ENCODE measurements at places on chromosomes 4 and X. TPM values are rescaled to one million over a fixed set of nuclear protein-coding genes. Genes with fewer than 3 reads are reported as not detected.

- DNase-seq = no peak
Observed at GRCh38 chr4:146343199-146343598, 128.9 kb downstream of the REELD1 start.

DNA sequence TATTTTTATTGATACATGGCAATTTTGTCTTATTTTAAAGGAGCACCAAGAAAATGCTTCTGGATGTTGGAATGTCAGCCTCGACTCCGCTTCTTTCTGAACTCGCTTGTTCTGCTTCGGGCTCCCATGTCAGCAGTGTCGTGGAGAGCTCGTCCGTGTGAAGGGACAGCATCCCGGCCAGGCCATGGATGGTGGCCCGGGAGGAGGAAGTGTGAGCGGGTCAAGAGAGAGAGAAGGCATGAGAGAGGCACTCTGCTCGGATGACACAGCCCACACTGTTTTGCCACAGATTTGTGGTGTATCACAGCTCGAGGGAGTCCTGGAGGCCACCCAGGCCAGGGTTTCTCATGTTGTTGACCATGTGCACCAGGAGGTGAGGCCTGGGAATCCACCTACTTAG lies 107.0 kb downstream of the TRAPPC11 start:
- DNase-seq = no peak

DNA sequence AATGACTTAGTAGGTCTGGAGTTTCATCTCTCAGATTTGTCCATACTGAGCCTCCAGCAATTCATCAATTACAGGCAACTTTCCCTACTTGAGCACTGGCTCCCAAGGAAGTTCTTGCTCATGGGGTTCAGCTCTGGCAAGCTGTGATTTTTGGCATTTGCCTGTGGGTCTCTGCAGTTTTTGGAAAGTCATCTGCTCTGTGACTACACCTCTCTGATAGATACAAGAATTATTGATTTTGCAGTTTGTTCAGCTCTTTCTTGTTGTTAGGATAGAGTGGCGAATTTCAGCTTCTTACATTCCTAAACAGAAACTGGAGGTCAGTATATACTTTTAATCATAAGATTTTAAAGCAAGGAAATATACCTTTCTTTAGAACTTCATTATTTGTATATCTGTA lies 209.7 kb upstream of the NPY2R start:
- no peak for DNase-seq

DNA sequence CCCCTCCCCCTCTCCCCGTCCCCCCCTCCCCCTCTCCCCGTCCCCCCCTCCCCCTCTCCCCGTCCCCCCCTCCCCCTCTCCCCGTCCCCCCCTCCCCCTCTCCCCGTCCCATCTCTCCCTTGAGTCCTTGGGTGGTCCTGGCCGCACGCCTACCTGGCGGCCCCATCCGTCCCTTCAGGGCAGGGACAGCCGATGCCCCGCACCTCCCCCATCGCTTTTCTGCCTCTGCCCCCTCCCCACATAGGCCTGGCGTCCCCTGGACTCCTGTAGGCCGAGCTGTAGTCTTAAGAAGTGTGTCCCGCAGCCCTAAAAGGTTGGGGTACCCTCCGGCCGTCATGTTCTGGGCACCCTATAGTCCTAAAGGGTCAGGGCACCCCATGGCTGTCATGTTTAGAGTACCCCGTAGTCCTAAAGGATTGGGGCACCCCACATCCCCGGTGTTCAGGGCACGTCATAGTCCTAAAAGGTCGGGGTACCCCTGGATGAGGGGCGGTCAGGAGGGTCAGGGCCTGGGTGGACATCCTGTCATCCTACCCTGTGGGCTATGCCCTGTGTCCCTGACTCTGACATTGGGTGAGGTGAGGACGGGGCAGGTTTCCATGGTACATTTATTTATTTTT lies 10.8 kb upstream of the GTPBP6 start:
- no peak for DNase-seq

DNA sequence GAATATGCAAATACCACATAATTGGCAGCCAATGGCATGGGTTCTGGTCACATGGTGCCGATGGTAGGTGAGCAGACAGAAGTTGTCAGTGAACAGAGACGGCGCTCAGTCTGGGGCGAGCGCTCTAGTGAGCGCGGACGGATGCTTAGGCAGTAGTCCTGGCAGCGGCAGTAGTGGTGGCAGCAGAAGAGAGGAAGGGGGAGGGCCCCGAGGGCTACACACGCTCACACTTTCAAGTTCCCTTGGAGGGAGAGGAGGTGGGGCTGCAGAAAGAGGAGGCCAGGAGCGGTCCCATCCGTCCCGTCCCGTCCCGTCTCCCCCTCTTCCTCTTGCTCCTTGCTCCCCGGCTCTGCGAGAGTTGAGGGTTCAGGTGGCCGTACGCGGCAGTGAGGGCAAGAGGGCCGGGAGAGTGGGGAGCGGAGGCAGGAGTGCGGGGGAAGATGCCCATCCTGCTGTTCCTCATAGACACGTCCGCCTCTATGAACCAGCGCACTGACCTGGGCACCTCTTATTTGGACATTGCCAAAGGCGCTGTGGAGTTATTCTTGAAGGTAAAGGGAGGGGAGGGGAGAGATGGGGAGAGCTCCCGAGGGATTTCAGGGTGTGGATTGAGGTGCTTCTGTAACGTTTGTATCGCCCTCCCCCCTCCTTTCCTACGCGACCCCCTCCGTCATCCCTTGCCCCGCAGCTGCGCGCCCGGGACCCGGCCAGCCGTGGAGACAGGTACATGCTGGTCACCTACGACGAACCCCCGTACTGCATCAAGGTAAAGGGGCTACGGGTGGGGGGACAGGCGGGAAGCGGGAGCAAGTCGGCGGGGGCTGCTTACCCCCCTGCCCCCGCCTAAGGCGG lies at the start of gene INTS6L:
Gene INTS6L (plus strand): TSS at position 108 of the 852 bp plus-strand sequence. CDS start 333 bp downstream, at position 441.
- DNase-seq = peak; percentile 84

GRCh38 chr4:181685911-181686310 lies 557.3 kb upstream of the TENM3 start:
- no peak for DNase-seq

DNA sequence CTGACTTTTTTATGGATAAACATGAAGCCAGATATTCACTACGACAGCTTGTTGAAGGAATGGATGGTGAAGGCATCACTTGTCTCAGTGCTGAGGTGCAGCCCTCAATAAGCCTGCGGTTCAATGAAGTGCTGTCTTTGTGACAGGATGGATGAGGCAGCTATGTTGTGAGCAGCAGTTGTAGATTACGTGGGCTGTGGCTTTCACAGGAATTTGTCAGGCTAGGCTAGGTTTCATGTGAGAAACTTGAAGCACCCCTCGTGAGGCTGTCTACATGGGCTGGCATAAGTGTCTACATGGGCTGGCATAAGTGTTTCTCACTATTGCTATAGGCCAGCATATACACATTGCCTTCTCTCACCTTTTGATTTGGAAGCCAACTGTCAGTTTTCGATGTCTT lies 1050.0 kb downstream of the ADGRL3 start:
- DNase-seq = no peak

GRCh38 chr4:123345137-123345934 lies 51.3 kb upstream of the SPRY1 start:
- DNase-seq = no peak

GRCh38 chrX:21958916-21959315 lies 18.4 kb downstream of the SMS start:
- DNase-seq = no peak

The ARSJ gene
- 0.72 TPM for total RNA-seq

The ARL9 gene
- not detected for total RNA-seq

The LUZP4 gene
- total RNA-seq = not detected

Data from heart right ventricle (tissue), 16 donors.